ENCODE measurements at places on chromosomes 1 and 21.

- no peak for DNase-seq
Observed at GRCh38 chr1:43279161-43279560, 6.2 kb downstream of the C1orf210 start.

GRCh38 chr21:17631195-17631594 lies 18.5 kb upstream of the BTG3 start:
- no peak for DNase-seq

DNA sequence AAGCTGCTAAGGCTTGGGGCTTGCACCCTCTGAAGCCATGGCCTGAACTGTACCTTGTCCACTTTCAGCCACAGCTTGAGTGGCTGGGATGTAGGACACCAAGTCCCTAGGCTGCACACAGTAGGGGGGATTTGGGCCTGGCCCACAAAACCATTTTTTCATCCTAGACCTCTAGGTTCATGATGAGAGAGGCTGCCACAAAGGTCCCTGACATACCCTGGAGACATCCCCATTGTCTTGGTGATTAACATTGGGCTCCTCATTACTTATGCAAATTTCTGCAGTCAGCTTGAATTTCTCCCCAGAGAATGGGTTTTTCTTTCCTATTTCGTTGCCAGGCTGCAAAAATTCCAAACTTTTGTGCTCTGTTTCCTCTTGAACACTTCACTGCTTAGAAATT lies 26.3 kb upstream of the CHODL start:
- DNase-seq: no peak

- no peak for DNase-seq
Observed at GRCh38 chr1:177045151-177045550, 119.4 kb downstream of the ASTN1 start.

- peak; percentile 65 for DNase-seq
Observed at GRCh38 chr1:31587720-31588423, 11.6 kb downstream of the TINAGL1 start.

DNA sequence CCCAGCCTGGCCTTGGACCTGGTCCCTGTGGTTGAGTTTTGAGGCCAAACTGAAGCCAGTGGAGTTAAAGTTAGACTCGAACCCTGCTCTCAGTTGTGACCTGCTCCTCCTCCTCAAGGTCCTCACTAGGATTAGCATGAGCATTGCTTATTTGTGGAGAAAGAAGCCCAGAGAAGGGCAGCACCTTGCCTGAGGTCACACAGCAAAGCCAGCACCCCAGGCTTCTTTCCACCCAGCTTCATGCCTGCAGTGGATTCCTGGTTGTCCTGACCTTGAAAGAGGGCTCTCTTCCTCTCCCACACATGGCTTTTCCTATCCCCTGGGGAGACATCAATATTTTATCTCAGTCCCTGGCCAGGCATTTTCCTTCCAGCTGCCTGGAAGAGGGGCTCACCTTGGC lies 2.8 kb downstream of the LDLRAP1 start:
- no peak for DNase-seq

- DNase-seq: no peak
Observed at GRCh38 chr1:119133987-119134386, 6.5 kb downstream of the WARS2 start.

GRCh38 chr1:235093696-235094592 lies 34.7 kb downstream of the TOMM20 start:
- peak; percentile 90 for DNase-seq

DNA sequence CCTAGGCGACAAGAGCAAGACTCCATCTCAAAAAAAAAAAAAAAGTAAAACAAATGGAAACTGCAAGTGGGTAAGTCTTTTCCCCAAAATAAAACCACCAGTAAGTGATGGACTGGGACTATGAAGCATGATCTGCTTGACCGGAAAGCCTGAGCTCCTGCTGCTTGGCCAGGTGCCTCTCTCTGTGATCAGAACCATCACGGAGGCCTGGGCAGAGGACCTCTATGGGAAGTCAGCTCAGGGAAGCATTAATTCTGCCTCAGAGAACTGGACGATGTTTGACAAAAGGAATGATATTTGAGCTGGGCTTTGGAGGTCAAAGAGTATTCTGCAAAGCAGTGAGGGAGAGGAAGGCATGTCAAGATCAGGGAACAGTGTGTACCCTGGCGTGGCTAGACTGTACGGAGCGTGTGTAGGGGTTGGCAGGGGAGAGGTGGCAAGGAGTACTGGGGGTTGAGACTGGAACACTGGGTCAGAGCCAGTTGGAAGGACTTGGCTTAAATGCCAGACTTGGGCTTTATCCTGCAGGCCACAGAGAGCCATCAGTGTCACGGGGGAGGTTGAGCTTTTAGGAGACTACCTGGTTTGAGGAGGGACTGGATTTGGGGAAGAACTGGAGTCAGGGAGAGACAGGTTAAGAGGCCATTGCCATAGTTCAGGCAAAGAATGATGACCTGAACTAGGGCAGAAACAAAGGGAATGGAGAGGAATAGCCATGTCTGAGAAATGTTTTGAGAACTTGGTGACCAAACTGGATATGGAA lies 16.4 kb downstream of the ATP1A2 start:
- DNase-seq: no peak

- DNase-seq: no peak
Observed at GRCh38 chr1:15736892-15737261, 819 bp downstream of the SLC25A34 start.

GRCh38 chr1:186212568-186213224 lies 162.4 kb downstream of the TPR start:
- DNase-seq: no peak

DNA sequence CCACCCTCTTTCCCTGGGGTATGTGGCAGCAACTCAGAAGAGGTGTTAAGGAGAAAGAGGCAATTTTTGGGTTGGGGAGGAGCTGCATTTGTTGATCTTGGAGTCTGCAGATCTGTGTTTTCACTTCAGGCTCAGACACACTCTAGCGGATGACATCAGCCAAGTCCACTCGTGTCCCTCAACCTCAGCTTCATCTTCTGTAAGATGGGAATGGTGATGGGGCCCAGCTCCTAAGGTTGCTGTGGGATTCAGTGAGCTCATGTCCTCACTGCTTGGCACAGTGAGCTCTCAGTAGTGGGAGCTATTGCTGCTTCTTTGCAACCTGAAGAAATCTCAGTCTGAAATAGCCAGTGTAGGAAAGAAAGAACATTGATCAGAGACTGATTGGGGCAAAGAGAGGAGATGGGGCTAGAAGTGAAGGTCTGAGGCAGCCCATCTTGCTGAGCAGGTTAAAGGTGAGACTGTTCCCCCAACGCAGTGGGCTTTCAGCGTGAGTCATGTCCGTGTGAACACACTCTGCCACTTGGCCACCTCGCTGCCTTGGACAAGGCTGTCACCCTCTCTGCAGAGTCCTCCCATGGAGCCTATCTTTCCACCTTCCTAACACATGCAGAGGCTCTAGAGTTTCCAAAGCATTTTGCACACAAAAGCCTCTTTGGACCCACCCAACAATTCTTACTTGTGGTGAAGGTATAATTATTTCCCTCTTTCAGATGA lies 56.0 kb upstream of the CITED4 start:
- DNase-seq: no peak

GRCh38 chr1:4973341-4973740 lies 318.9 kb downstream of the AJAP1 start:
- no peak for DNase-seq

DNA sequence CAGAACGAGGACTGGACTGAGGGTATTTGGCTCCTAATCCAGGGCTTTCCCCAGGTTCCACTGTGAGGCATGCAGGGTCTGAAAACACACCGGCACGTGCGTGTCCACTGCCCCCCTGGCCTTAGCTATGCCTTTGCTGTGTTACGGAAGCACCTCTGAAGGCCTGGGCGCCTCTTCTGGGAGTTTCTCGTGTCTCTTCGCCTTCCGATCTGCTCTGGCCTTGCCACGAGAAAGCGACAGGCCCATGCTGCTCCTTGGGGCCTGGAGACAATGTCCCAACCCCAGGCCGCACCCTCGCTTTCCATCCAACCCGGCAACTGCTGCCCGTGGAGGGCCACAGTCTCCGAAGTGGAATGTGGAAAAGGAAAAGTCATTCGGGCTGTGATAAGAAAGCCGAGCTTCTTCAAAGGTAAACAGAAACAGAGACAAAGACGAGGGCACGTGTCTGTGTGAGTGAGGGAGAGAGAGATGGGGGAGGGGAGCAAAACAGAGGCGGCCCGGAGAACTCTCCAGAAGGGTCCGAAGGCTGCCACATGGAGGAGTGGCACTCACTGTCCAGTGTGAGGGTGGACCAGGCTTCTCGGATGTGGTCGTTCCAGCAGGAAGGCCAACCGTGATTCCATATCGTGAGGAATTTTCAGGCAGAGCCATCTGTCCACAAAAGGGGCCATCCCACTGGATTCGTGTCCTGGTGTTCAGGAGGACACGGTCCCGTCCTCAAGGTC lies 3.4 kb upstream of the UMODL1 start:
- DNase-seq: no peak

GRCh38 chr1:185732951-185733350 lies 1.2 kb upstream of the HMCN1 start:
- DNase-seq: no peak

DNA sequence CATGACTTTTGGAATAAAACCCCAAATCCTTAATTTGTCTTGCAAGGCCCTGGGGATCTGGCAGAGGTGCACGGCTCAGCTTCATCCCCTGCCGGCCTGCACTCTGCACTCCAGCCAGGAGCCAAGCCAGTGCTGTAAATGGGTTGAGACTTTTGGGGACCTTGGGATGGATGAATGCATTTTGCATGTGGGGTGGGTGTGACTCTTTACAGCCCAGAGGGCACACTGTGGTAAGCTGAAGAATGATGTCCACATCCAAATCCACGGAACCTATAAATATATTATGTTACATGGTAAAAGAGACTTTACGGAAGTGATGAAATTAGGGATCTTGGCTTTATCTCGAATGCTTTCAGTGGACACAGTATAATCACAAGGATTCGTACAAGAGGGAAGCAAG lies 177.8 kb downstream of the EDEM3 start:
- DNase-seq: no peak

DNA sequence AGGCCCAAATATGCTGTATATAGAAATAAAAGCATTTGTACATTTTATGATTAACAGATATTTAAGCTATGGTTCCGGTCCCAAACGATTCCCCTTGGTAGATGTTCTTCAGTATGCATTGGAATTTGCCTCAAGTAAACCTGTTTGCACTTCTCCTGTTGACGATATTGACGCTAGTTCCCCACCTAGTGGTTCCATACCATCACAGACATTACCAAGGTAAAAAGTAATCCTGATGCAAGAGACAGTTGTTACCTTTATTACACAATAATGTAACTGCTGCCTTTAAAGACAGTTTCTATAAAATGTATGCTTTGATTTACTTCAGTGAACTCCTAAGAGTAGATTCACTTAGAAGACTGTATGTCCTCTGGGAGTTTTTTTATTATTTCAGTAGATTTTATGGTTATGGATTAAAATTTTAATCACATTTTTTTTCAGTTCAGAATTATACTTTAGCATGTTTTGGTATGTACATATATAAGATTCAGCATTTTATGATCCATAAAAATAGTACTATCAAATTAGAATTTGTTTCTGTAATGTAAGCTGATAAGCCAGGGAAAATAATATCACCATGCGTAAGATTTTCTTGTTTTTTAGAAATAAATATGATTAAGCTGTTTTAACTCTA lies 96.5 kb downstream of the USP25 start:
- no peak for DNase-seq

DNA sequence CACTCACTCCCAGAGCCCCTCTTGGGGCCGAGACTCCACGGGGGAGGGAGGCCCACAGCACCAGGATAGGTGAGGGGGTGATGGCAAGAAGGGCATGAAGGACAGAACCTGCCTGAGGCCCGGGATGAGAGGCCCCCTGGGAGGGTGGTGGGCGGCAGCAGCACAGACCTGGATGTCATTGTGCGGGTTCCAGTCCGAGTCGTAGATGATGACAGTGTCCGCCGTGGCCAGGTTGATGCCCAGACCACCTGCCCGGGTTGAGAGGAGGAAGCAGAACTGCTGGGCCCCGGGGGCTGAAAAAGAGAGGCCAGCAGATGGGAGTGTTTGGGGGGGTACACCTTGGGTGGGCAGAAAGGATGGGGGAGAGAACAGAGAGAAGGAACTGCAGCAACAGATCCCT lies 50.1 kb downstream of the CHD5 start:
- DNase-seq: no peak

DNA sequence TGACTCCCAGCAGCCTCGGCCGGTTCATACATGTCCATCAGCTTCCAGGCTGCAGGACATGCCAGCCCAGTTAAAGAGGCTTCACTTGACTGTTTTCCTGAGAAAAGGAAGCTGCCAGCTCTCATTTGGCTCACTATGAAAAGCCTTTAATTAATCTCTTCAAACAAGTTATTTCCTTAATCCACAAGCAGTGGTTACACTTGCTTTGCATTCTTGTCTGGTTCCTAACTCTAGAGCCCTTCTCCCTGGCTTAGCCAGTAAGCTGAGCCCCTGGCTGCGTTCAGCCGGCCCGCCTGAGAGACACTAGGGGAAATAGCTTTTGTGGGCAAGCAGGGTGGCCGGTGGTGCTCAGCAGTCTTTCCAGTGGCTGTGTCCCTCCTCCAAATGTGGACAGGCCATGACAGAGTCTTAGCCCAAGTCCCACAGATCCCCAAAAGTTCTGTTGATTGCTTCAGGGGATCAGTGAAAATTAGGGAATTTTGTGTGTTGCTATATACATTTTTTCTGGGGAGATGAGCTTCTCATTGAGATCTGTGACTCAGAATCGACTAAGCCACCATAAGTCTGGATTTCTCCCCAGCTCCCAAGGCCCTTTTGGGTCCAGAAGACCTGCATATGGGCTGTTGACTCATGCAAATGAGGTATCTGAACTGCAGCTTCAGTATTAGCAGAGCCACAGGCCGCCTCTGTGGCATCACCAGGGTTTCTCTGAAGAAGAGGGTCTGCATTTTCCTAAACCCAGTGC lies 10.1 kb downstream of the ATF3 start:
- no peak for DNase-seq

GRCh38 chr21:45834026-45834715 lies 147.4 kb upstream of the COL6A1 start:
- DNase-seq: peak; percentile 14

- no peak for DNase-seq
Observed at GRCh38 chr1:17447501-17447992, 8.1 kb upstream of the RCC2 start.

DNA sequence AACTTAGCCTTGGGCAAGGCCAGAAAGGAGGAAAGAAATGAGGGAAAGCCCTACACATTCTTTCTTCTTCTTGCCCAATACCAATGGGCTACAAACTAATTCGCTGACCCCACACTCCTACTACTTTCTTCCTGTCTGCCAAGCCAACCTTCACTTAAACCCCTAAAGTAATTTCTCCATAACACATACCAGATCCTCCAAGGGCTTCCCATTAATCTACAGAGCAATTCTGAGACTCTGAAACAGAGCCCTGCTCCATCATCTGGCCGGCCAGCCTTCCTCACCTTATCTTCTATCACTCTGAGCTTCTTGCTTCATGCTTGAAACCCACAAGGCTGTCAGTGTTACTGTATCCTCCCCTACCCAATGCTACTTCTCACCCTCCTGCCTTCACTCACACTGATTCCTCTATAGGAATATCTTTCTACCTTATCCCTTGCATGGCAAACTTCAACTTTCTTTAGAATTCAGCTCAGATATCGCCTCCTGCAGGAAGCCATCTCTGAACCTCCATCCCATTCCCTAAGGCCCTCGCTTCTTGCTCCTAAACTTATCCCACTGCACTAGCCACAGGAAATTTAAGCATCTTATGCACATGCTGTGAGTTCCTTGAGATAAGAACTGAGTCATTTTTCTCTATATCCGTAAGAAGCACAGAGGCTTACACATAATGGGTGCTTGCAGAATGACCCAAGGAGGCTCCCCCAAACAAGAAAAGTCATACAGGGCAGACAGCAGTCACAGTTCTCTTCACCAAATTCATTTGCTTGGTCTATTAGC lies 81.9 kb downstream of the JAK1 start:
- DNase-seq: no peak

- no peak for DNase-seq
Observed at GRCh38 chr1:79792219-79792930, 785.8 kb upstream of the ADGRL4 start.

- DNase-seq: peak; percentile 42
Observed at GRCh38 chr21:42063191-42063570, 7.9 kb upstream of the UMODL1 start.

Data from activated T-cell treated with anti-CD3 and anti-CD28 coated beads, Interleukin-2, amount 50 U/mL, for 24 hours (primary cell).